ENCODE measurements at places on chromosomes 3 and 15. TPM values are rescaled to one million over a fixed set of nuclear protein-coding genes. Genes with fewer than 3 reads are reported as not detected.

DNA sequence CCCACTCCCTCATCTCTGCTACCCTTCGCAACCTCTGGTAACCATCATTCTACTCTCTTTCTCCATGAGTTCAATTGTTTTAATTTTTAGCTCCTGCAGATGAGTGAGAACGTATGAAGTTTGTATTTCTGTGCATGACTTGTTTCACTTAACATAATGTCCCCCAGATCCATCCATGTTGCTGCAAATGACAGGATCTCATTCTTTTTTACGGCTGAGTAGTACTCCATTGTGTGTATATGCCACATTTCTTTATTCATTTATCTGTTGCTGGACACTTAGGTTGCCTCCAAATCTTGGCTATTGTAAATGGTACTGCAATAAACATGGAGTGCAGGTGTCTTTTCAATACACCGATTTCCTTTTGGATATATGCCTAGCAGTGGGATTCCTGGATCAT lies 12.1 kb downstream of the GALK2 start:
- no peak for DNase-seq

GRCh38 chr3:179732661-179733348 lies 80.0 kb downstream of the USP13 start:
- DNase-seq = no peak

GRCh38 chr3:101011136-101011535 lies 17.9 kb upstream of the ABI3BP start:
- no peak for DNase-seq

- no peak for DNase-seq
These were observed 128.7 kb downstream of the FNDC3B start for GRCh38 chr3:172167892-172168648.

DNA sequence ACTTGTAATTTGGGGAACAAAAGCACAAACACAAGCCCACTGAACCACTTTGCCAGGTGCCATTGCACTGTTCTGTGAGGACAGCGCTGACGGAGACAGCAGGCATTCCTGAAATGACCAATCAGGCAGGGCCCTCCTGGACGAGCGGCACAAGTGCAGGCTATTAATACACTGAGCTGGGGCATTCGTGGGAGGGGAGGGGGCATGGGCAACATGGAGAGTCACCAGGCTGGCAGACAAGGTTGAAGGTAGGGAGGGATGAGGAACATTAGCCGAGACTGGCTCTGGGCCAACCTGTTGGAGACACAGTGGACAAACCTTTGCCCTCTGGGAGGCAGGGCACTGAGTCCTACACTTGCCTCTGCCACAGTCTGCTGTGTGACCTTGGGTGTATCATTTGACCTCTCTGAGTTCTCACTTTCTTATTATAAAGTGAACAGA lies 45.6 kb downstream of the NOX5 start:
- DNase-seq = no peak

- no peak for DNase-seq
These were observed 19.8 kb downstream of the GPR160 start for GRCh38 chr3:170057550-170057949.

DNA sequence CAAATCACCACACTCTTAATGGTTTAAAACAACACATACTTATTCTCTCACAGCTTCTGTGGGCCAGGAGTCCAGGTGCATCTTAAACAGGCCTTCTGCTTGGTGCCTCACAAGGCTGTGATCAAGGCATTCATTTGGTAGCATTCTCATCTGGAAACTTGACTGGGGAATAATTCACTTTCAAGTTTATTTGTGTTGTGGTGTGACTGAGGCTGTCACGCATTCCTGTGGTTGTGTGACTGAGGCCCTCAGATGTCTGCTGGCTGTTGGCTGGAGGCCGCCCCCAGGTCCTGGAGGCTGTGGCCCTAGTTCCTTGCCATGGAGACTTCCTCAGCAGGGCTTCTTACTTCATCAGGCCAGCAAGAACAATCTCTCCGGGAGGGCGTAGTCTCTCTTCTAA lies 16.9 kb upstream of the FAM3D start:
- DNase-seq = peak; percentile 87

DNA sequence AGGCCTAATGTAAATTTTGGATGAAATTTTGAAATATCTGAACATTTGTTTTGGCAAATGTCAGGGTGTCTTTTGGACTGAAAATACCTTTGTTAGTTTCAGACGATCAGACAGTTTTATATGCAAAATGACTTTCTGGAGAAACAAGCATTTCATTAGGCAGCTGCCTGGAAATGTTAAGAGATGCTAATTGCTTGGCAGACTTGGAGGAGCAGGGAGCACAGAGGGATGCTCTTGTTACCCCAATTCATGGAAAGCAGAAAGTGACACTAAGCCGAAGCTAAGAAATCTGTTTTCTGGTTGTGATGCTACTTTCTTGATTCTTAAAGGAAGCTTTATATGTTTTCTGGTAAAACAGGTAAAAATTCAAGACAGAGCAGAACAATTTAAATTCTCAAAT lies 204.3 kb upstream of the GBE1 start:
- DNase-seq = no peak

DNA sequence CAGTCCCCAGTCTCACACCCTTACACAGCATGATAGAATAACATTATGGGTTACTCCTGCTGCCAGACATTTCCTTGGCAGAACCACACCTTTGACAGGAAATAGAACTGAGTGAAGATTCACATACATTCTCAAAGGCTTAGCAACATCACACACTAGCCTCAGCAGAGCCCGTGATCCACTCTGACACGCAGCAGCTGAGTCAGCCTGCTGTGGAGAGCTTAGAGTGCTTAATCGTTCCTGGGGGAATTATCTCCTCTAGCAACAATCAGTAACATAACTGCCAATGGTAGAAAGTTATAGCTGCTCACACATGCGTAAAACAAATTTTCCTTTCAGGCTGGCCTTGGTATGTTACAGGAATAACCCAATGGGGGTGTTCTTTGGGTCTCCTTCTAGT lies 382.1 kb downstream of the GAP43 start:
- peak; percentile 98 for DNase-seq

DNA sequence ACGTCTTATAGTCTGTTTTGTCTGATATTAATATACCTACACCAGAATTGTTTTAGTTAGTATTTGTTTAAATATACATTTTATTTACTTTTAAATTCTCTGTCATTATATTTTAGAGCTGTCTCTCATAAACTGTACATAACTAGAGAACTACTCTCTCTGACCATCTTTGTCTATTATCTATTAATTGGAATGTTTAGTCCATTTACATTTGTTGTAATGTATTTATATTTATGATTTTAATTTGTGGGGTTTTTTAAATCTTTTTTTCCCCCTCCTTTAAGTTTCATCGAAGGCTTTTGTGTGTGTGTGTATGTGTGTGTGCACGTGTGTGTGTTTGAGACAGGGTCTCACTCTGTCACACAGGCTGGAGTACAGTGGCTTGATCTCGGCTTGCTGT lies 47.1 kb downstream of the ITPR1 start:
- DNase-seq = no peak

DNA sequence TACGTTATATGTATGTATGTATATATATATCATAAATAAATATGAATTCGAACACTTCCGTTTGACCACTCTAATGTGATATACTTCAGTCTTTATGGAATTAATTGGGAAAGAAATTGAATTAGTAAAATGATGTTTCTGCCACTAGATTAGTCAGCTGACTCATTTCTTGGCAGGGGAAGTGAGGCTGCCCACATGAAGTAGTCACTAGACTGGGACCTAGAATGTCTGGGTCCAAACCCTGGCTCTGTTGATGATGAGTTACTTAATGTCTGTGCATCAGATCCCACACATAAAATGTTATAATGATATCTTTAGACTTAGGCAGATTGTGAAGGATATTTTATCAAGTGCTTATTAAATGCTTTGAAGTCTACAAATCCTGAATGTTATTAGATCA lies 27.4 kb upstream of the ARL14 start:
- DNase-seq = no peak

- DNase-seq = no peak
These were observed 31.9 kb downstream of the CEP63 start for GRCh38 chr3:134517791-134518190.

DNA sequence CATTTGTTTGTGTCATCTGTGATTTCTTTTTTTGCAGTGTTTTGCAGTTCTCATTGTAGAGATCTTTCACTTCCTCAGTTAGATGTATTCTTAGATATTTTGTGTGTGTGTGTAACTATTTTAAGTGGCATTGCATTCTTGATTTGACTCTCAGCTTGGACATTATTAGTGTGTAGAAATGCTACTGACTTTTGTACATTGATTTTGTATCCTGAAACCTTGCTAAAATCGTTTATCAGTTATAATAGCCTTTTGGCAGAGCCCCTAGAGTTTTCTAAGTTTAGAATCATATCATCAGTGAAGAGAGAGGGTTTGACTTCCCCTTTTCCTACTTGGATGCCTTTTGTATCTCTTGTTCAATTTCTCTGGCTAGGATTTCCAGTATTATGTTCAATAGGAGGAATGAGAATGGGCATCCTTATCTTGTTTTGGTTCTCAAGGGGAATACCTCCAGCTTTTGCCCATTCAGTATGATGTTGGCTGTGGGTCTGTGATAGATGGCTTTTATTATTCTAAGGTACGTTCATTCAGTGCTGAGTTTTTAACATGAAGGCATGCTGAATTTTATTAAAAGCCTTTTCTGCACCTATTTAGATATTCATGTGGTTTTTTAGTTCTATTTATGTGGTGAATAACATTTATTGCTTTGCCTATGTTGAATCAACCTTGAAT lies 211.7 kb downstream of the MBNL1 start:
- no peak for DNase-seq

Gene DCP1A
- total RNA-seq = 20.5 TPM

Gene TNNC1
- total RNA-seq = 0.13 TPM

Gene TGM5
- total RNA-seq = 0.20 TPM

Gene GOLGA6D
- not detected for total RNA-seq

Gene PBRM1
- 33.9 TPM for total RNA-seq

Gene GNAT1
- not detected for total RNA-seq

Gene GCNT3
- total RNA-seq = 0.79 TPM

Gene ITGA11
- 0.77 TPM for total RNA-seq

Gene SPINT1
- total RNA-seq = 0.63 TPM

Gene GPR171
- not detected for total RNA-seq

Data from HT1080 (cell line).